ENCODE measurements at places on chromosomes 7 and 10. TPM values are rescaled to one million over a fixed set of nuclear protein-coding genes. Genes with fewer than 3 reads are reported as not detected.

GRCh38 chr10:52483587-52483986 is 169.5 kb downstream of the DKK1 start:
- DNase-seq = no peak

DNA sequence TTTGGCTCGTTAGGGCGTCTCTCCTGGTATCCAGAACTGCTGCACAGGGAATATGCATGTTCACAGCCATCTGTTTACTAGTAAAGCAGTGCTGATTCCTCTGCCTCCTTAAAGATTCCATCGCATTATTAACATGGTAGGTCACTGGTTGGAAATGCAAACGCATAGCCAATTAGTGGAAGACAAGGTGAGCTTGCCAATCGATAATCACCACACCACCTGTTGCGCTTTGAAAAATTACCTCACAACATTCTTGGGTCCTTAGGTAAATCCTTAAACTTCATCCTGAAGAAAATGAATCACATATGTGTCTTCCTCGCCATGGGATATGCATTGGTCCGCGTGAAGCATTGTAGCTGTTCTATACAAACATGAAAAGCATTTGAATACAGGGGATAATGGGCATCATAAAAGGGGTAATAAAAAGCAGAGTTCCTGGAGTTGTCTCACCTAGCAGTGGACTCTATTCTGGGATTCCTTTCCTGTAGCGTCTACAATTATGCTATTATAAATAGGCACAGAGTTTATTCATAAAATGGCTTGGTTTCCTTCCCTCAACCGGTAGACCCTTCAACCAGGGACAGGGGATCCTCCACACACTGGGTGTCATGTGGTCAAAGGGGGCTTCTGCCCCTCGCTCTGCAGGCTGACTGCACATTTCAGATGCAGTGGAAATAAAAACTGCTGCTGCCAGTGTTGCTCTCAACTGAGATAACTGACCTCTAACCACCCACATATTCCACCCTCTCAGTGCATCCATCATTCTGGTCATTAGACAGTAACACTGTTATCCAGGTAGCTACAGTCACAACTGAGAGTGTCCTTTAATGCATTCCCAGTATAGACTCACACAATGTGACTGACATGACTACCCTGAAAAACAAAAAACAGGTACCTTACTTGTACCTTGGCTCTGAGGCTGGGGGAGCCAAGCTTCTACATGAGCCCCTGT is 389.2 kb upstream of the NFE2L3 start:
- no peak for DNase-seq

GRCh38 chr10:113666682-113667252 is 2.9 kb upstream of the NRAP start:
- DNase-seq = no peak

DNA sequence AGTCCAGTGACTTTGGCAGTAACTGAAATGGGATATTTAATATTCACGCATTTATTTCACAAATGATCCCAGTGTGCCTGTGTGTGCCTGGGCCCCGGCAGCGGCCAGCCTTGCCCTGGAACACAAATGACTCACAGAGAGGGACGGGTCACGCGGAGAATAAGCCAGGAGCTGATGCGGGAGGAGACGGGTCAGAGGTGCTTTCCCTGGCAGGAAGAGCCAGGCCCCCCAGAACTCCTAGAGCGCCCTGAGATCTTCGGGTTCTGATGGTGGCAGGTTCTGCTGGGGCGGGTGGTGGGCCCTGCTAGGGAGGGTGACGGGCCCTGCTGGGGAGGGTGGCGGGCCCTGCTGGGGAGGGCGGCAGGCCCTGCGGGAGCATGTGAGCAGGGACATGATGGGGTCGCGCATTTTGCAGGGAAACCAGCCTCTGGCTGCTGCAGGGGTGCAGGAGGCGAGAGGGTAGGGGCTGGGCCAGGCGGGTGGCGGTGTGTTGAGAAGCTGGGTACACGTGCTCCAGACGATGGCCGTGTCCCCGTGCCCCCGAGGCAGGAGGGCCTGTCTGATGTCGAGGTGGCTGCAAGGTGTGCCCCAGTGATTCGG is 84.2 kb upstream of the DIP2C start:
- DNase-seq = no peak

DNA sequence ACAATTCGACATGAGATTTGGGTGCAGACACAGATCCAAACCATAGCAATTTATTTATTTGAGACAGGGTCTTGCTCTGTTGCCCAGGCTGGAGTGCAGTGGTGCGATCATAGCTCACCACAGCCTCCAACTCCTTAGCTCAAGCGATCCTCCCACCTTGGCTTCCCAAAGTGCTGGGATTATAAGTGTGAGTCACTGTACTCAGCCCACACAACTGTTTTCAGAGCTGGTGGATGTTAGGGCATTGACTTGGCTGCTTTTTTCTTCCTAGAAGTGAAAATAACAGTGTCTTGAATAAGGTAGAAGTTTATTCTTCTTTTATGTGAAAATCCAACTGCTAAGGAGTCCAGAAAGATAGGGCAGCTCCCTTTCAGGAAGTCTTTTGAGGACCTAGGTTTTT is 132.1 kb downstream of the CCDC3 start:
- no peak for DNase-seq

- no peak for DNase-seq
Measured at GRCh38 chr7:53521638-53522184, 486.3 kb downstream of the POM121L12 start.

GRCh38 chr7:73560109-73560835 is 2.8 kb upstream of the BCL7B start:
- no peak for DNase-seq

- no peak for DNase-seq
Measured at GRCh38 chr10:30455816-30456215, 21.8 kb downstream of the MAP3K8 start.

DNA sequence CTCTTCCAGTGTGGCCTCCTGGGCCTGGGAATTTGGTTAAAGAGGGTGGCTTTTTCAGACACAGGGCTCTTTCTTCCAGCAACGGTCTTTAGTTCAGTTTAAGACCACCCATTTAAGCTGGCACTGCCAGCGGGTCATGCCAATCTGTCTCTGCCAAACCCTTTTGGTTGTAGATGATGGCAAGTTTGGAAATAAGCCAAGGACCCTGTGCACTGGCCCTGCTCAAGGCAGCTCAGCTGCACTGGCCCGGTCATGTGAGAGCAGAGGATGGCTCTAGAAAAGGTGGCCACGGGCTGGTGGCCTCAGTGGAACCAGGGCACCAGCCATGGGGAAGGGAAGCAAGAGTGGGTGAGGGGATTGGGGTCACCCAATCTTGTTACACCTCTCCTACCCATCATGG is 294.1 kb downstream of the GLRX3 start:
- DNase-seq = no peak

DNA sequence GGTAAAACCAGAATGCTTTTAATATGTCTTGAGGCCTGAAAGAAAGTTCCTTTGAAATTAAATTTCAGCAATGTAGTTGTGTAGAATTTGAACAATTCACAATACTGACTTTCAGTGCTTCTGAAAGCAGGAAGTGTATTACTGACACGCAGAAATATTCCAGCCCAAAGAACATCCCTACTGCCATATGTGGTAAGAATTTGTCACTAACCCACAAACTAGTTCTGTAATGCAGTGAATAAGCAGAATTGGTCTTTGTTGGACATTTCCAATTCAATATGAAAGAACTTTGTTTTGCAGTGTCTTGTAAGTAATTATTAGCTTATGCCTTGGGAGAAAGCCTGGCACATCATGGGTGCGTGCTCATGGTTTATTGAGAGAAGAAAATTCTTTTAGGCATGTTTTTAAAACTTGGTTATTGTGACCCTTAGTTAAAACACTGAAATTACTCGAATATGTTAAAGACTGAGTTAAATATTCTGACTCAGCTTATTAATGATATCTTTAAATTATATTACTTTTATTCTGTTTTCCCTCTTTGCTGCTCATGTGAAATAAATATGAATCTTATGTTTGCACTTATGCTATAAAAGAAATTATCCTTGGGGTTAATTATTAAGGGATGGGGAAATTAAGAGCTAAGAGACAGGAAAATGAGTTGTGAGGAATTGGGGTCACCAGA is 33.4 kb downstream of the PTPN12 start:
- peak; percentile 5 for DNase-seq

DNA sequence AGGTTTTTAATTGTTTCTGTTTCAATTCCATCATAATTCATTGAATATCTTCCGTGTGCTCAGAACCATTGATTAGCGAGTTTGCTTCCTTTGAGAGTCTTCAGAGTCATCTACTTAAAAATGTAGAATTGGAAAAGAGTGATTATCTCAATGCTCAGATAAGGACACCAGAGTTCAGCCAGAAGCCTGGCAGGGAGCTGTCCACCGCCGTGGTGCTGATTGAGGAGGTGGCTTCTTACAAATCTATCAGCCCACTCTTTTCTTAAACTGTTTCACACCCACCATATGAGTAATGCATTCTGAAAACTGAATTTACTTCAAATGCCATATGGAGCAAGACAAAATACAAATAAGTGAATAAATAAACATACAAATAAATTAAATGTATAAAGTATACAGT is 79.3 kb downstream of the INSYN2A start:
- DNase-seq = peak; percentile 29

DNA sequence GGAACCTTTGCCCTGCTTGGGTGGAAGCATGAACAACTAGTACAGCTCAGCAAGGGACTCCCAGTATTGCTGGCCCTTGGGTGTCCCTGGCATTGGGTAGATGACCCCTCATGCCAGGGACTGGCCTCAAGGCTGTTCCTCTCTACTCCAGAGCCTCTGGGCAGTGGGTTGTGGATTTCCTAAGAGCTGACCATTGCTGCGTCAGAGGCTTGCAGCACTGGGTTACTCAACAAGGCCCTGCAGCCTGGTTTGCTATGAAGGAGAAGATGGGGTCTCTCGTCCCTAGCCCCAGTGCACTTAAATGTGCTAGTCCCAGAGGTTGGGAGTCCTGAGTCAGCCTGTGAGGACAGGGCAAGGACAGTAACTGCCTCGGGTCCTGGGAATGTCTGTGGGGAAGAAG is 2.5 kb downstream of the VSIR start:
- DNase-seq = no peak

- DNase-seq = no peak
Measured at GRCh38 chr7:95577137-95577536, 19.2 kb downstream of the PDK4 start.

- no peak for DNase-seq
Measured at GRCh38 chr7:32583791-32584190, 88.5 kb downstream of the AVL9 start.

DNA sequence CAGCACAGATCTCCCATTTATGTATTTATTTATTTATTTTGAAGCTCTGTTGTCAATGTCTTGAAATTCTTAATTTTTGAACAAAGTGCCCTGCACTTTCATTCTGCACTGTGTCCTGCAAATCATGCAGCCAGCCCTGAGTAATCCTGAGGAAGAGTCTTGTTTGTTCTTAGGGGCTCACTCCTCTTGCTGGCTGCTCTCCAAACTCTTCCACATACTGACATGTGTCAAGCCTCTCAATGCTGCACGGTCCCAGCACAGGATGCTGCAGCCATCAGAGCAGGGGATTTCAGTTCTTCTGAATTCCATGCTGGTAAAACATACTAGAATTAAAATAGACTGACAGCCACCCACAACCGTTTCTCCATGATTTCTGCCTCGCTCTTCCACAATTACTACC is 207.2 kb downstream of the PARD3 start:
- no peak for DNase-seq

GRCh38 chr10:100774223-100774622 is 28.8 kb downstream of the PAX2 start:
- DNase-seq = no peak

FBH1 gene
- total RNA-seq = 124 TPM

SNX10 gene
- 0.39 TPM for total RNA-seq

ARL5B gene
- total RNA-seq = 19.5 TPM

ZNF488 gene
- not detected for total RNA-seq

SERPINE1 gene
- total RNA-seq = 2,165 TPM

TFEC gene
- total RNA-seq = 15.4 TPM

CCDC172 gene
- total RNA-seq = not detected

ANKRD26 gene
- total RNA-seq = 6.5 TPM

SLC39A12 gene
- total RNA-seq = not detected

KLF14 gene
- total RNA-seq = not detected

ZNF22 gene
- total RNA-seq = 37.9 TPM

PDE1C gene
- total RNA-seq = 0.11 TPM

Data from pulmonary artery endothelial cell (primary cell).